ENCODE measurements at places on chromosomes 7 and 10.

DNA sequence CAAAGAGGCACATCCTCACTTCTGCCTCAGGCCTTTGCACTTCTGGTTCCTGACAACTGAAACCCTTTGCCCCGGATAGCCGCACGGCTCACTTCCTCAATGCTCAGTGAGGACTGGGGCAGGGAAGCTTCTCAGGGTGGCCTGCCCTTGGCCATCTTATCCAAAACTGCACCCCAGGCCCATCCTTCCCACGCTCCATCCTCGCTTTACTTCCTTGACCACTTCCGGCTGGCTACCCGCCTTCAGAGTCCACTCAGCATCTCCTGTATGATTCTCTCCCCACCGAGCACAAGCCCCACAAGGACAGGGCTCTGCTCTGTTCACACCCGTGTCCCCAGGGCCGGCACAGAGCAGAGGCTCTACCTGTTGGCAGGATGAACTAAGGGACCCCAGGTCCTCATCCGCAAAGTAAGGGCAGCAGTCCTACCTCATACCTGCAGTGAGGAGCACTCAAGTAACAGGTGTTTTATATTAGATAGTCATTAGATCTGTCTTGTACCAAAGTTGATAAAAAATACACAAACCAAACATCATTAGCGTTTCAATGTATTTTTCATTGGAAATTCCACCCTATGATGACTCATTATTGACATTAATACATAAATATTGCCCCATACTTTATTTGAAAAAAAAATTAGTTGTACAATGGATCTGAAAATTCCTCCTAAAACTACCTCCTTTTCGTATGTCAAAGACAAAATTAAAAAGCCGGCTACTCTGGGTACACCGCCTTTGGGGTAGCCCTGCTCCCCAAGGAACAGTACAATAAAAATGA is 35.0 kb downstream of the GNA12 start:
- no peak for DNase-seq

DNA sequence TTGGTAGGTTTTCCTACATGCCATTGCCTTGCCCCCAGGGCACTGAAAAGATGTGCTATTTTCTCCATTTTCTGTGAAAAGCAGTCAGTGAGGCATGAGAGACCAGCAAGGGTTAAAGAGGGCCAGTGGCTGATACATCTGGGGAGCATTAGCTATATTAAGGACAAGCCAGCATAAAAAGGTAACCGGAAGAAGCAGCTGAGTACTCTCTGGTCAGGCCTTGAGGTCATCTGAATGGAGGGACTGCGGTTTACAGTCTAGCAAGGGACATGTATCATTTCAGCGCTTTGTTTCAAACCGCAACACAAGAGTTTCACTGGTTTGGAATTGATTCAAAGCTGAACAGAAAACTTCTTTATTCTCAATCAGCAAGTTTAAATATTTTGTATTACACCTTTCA is 120.4 kb downstream of the EPDR1 start:
- peak; percentile 54 for DNase-seq

GRCh38 chr7:13790611-13791010 is 198.9 kb downstream of the ETV1 start:
- DNase-seq, result no peak

DNA sequence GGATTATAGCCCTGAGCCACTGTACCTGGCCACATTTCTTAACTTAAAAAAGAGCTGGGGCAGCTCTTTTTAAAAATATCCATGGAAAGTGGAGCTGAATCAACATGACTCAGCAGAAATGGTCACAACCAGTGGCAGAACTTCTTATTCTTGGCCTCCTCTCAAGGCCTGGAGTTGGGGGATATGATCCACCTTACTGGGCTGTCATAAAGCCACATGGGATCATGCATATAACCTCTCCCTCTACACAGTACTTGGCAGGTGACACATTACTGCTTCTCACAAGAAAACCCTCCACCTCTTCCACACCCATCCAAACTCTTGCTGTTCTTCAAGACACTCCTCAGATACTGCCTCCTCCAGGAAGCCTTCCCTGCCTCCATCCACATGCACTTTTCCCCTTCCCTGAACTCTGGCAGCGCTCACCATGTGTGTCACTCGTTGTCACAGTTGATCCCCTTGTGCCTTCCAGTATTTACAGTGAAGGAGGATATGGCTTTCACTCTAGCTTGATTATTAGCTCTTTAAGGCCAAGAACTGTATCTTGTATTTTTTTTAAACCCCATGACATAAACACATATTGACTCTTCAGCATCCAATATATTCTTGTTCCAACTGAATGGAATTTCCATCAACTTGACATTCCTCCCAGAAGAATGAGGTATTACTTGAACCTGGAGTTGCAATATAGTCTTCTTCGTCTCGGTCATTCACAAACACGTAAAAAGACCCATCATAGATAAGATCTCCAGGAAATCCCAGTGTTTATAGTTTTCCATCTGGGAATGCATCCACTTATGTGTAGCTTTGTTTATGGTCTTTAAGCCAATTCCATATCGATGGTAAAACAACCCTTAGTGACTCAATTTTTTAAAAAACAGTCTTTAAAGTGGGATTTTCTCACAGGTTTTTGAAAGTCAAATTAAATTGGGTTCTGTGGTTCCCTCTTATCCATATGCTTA is 85.5 kb downstream of the TBXAS1 start:
- DNase-seq, result peak; percentile 79

DNA sequence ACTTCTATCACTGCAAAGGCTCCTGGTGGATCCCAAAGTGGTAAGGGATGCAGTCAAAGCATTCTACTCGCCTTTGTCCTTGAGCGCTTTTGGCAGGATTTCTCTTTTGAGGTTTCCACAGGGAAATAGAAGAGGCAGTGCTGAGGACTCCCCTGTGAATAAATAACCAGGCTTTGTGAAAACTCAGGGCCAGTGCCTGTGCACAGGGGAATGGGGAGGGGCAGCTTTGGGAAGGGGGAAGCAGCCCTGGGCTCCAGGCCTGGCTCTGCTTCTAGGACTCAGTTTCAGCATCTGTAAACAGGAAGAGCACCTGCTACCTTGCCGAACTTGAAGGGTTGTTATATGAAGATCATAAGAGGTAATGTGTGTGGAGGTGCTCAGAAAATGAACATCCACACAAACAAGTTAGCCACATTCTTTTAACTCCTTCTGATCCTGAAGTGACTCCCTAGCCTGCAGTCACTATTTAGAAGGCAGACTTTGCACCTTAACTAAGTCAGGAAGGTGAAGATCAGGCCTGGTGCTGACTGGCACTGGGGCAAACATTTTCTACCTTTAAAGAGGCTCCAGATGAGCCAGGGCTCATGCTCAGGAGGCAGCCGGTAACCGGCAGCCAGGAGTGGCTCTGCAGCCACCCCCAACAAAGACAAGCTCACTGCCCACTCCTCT is 22.5 kb upstream of the MMP21 start:
- no peak for DNase-seq

DNA sequence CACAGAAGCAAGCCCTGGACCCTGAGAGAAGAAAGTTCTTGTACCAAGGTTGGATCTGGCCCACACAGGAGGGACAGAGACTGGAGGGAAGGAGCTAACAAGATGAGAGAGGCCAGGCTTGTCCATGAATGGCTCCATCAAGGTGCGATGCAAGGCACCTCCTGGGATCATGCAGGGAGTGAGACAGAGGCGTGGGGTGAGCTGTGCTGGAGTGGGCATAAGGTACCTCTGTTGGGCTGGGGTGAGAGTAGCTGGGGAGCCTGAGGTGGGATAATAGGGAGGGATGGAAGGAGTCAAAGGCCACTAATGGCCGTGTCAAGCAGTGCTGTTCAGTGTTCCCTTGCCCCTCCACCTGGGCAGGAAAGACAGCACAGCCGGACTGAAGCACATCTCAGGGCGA is 9.9 kb downstream of the TMEM72 start:
- DNase-seq, result no peak

GRCh38 chr7:37377231-37377630 is 71.4 kb downstream of the ELMO1 start:
- no peak for DNase-seq
